Stimulated activated CD8-positive, alpha-beta memory T cell treated with anti-CD3 and anti-CD28 coated beads, Interleukin-7, amount 100 ng/mL, for 24 hours (primary cell): ENCODE measurements at places on chromosomes 3 and 15.

DNA sequence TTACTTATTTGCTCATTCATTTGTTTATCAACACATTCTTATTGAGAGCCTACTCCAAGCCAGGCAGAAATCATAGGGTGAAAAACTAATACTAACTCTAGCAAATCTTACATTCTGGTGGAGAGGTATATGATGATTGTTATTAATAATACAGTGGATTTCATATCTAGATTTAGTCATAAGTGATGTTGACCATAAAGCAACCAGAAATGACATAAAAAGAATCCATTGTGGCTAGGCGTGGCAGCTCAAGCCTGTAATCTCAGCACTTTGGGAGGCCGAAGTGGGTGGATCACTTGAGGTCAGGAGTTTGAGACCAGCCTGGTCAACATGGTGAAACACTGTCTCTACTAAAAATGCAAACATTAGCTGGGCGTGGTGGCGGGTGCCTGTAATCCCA is 26.2 kb upstream of the IL20RB start:
- no peak for DNase-seq

DNA sequence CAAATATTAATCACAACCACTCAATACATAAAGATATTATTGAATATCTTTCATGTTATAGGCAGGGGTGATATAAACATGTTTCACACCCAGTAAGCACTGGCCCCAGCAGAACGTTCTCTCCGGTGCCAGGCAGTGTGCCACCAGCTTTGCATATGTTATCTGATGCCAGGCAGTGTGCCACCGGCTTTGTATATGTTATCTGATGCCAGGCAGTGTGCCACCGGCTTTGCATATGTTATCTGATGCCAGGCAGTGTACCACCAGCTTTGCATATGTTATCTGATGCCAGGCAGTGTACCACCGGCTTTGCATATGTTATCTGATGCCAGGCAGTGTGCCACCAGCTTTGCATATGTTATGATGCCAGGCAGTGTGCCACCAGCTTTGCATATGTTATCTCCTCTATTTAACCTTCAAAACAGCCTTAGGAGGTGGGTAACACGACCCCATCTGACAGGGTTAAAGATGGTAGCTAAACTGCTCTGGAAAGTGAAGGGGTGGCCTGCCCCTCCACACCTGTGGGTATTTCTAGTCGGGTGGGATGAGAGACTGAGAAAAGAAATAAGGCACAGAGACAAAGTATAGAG is 6.9 kb downstream of the MUC20 start:
- no peak for DNase-seq

GRCh38 chr15:88904624-88905327 is 8.4 kb downstream of the MFGE8 start:
- peak; percentile 80 for DNase-seq

GRCh38 chr3:13287833-13288232 is 132.3 kb downstream of the NUP210 start:
- no peak for DNase-seq

DNA sequence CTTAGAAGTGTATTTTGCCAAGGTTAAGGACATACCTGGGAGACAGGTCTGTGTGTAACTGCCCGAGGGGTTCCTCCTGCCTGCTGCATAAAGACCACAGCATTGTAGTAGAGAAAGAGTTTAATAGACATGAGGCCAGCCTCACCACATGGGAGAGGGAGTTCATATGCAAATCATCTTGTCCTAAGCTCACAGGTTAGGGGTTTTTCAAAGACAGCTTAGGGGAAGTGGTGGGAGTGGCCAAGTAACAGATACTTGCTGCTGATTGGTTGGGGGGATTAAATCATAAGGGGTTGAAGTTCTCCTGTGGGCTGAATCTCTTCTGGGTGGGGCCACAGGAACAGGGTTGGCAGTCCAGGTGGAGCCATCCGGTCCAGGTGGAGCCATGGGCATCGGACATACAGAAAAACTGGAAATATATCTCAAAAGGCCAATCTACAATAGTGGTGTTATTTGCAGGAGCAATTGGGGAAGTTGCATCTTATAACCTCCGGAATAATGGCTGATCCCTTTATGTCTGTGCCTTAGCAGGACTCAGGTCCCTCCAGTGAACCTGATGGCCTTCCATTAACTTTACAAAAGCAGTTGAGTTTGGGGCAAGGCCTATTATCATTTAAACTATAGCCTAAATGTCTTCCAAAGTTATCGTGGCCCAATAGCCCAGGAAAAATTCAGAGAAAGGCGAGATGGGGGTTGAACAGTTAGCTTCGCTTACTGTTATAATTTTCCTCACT is 86.0 kb upstream of the MFGE8 start:
- no peak for DNase-seq

- DNase-seq = no peak
Measured at GRCh38 chr15:94083467-94084052, 147.8 kb upstream of the MCTP2 start.

GRCh38 chr15:62824111-62825015 is 218.2 kb upstream of the TPM1 start:
- DNase-seq = no peak

GRCh38 chr3:156478891-156479290 is 76.0 kb downstream of the SSR3 start:
- DNase-seq = no peak

- no peak for DNase-seq
Measured at GRCh38 chr15:69751566-69751965, 298.9 kb downstream of the RPLP1 start.

DNA sequence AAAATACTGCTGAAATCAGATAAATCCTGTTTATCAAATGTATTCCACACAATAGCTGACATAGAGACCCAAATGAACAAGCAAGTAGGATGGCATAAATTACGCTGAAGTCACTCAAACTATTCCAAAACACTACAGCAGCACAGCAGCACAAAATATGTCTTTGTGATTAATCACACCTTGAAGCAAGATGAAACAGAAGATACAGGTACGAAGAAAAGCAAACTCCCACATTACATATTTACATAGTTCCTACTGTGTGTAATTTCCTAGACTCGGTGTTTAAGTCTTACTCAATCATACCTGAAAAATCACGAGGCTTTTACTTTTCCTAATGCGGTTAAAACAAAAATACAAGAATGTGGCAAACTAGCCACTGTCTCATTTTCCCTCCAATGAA is 38.3 kb downstream of the CHSY1 start:
- no peak for DNase-seq

DNA sequence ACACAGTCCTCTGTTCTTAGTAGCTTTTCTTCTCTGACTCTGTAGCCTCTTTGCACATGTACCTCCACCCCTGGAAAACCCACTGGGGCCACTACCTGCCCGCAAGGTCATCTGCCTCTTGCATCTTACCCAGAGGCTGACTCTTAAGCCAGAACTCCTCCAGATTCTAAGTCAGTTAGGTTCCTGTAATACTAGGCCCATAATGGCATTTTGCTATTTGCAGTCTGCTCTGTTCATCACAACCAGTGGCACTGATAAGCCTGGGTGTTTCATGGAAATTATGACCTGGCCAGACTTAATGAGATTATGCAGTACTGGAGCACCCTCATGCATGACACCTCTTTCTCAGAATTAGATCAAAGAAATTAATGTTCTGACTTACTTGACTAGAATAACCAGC is 31.7 kb upstream of the ATG7 start:
- peak; percentile 8 for DNase-seq

- no peak for DNase-seq
Measured at GRCh38 chr3:169636928-169637327, 26.6 kb downstream of the MECOM start.

GRCh38 chr15:39682366-39682765 is 100.3 kb downstream of the FSIP1 start:
- no peak for DNase-seq

DNA sequence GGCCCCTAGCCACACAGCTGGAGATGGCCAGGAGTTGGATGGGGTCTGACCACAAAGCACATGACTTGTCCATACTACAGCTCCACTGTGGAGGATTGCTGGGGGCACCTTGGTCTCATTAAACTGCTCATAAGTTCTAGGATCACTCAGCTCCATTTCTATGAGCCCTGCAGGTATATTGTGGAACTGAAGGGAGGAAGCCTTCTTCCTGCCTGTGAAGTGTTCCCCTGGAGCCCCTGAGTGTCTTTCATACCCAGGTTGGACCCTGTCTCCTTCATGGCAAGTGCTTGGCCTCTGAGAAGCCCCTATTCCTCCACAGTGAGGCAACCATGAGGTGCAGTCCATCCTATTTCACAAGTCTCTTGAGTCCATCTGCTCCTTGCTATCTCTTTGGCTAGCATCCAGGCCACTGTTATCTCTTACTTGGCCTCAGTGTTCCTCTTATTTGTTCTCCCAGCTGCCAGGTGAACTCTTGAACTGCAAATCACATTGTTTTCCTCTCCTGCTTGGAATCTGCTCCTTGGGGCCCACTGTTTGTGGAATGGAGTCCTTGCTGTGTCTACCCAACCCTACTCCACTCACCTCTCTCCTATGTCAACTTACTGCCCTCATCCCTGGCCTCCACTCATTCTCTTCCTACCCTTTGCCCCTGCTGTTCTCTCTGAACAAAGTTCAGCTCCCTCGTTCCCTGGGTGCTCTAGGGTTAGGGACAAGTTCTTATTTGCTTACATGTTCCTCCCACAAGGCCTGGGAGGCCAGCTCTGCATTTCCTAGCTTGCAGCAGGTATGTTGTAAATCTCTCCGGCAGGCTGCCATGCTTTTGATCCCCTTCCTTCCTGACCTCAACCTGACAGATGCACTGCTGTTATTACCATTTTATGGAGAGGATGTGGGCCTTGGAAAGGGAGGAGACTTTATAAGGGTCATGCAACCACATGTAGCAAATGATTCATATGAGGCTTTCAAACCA is 1.2 kb downstream of the ACOX2 start:
- DNase-seq = no peak

DNA sequence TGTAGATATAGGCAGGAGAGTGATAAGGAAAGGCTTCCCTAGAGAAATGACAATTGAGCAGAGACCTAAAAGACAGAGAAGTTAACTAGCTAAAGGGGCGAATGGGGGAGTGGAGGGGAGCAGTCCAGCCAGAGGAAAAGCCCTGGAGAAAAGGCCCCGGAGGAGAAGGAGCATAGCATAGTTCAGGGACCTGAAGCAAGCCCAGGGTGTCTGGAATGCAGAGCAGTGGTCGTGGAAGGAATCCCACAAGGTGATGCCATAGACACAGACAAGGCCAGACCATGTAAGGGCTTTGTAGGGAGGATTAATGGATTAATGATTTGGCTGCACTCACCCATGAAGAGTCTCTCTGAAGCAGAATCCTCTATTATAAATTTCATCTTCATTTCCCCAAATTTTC is 45.8 kb upstream of the LRRN1 start:
- no peak for DNase-seq

DNA sequence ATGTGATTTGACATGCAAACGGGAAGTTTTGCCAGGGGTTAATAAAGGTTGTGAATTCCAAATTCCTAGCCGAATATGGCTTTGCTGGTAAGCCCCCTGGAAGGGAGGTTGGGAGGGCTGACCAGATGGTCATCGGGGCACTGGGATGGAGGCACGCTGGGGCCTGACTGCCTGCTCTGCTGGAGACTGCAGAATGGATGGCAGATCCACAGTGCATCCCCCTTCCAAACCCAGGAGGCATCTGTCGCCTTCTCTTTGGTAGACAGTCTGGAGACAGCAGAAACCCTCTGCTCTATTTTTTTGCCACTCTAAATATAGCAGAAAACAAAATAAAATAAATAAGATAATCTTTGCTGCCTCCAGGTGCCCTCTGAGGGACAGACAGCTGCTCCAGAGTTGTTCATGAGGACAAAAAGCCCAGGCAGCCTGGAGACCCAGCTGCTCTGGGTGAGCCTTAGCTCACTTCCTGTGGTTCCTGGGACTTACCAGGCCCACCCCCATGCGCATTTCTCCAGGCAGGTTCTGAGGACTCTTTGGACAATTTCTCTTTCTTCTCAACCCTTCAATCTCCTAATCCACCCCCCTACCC is 6.1 kb upstream of the SPTBN5 start:
- no peak for DNase-seq

- no peak for DNase-seq
Measured at GRCh38 chr15:67593562-67593961, 51.1 kb downstream of the MAP2K5 start.

DNA sequence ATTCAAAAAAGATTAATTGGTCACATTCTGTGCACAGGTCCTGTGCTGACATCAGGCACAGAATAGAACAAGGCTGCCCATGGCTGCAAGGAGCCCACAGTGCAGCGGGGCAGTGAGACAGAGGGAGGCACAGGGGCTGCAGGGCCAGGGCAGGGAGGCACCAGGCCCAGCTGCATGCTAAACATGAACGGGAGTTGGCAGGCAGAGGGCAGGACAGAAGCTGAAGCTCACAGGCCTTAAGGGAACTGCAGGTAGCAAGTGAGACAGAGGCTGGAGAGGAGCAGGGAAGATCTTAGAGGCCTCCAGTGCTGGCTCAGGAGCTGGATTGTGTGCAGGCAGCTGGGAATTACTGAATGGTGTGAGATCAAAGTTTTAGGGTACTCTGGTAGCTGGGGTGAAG is 26.2 kb downstream of the IDH3A start:
- DNase-seq = no peak

GRCh38 chr3:151983538-151983937 is 110.1 kb downstream of the SUCNR1 start:
- no peak for DNase-seq

- no peak for DNase-seq
Measured at GRCh38 chr15:101544613-101544945, 55.1 kb upstream of the PCSK6 start.

DNA sequence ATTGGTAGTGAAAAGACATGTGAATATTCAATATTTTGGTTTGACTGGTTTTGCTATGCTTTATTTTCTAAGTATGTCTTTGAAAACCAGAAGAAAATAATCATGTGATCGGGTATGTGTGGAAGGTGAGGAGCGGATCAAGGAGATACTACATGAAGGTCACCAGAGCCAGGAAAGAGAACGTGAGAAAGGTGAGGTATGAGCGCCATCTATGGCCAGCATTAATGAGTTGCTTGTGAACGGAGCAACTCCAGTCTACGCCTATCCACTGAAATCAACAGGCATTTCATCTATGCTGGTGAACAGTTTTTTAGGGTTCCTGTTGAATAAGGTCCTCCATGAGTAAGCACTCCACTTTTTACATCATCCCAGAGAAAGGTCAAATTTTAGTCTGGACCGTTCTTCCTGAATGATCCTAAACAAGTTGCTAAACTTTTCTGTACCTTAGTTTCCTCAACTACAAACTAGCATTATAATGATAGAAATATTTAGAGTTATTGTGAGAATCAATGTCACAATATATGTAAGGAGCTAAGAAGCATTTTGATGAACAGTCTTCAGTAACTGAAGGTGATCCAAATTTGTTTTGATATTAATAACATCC is 1435.2 kb upstream of the CADM2 start:
- DNase-seq = no peak

GRCh38 chr3:24154013-24154695 is 209.1 kb downstream of the NR1D2 start:
- DNase-seq = no peak

DNA sequence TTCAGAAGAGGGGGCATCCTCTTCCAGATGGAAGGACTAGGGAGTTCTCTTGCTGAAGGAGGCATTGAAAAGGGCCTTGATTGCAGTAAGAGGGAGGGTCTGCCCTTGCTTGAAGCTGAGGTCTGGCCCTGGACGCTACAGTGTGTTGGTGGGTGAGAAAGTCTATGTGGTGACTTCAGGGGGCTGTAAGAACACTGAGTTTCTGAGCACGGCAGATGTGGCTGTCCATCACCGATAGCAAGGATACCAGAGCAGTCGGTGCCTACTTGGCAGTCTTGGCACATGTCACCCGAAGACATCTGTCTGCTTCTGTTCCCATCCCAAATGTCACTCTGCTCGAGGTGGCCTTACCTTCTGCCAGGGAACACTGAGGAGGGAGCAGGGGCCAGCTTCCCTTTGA is 631.1 kb upstream of the CFAP20DC start:
- DNase-seq = no peak
